ENCODE measurements at places on chromosomes 1 and 21. TPM values are rescaled to one million over a fixed set of nuclear protein-coding genes. Genes with fewer than 3 reads are reported as not detected.

NUAK2 gene
- 2.2 TPM for total RNA-seq

OR2T33 gene
- not detected for total RNA-seq

CD52 gene
- 8.3 TPM for total RNA-seq

LRRC39 gene
- 1.3 TPM for total RNA-seq

SCMH1 gene
- total RNA-seq = 93.4 TPM

FCGR3B gene
- total RNA-seq = 0.32 TPM

CTSK gene
- total RNA-seq = 590 TPM

GALE gene
- 9.9 TPM for total RNA-seq

GRCh38 chr1:12692967-12693782 lies 22.7 kb upstream of the AADACL3 start:
- DNase-seq = no peak

DNA sequence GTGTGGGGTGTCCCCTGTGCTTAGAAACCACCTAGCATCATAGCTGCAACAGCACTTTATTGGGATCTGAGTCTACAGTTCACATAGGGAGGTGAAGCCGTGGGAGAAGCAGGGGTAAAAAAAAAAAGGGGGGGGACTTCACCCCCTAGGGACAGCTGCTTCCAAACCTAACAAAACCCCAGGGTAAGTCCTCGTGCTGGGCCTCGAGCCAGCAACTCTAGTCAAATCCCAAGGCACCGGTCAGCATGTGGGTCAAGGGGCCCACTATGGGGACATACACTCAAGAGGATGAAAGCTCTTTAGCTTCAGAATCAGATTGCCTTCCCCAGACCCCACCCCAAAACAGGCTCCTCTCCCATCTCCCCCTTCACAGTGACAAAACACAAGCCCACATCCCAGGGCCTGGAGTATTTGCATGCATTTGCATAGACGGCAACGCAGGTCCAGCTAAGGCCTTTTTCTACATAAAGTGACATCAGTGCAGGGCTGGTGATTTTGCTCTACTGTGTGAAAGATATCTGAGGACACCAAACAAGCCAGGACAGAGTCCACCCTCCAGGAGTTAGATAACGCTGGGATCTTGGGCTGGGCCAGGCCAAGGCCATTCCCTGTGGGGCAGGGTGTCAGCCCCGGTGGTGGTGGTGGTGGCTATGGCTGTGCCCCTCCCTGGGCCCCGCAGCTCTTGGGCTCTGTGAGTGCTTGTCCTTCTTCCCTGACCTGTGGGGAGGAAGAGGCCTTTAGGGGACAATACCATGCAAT lies 8.1 kb upstream of the PMVK start:
- DNase-seq = no peak

DNA sequence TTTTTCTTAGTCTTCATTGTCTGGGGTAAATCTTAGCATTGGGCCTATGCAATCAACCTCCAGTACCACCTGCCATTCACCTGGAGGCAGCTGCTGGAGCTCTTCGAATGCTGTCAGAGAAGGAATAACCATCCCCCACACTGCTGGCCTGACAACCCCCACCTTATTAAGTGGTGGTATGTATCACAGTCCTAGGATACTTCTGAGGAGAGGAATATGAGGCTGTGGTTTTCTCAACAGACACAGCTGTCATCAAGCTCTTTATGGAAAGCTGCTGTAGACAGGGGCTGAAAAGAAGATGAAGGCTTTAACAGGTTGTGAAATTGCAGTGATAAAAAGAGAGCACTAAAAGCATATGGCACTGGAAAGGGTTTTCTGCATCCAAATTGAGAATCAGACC lies 61.7 kb downstream of the TSEN15 start:
- no peak for DNase-seq

GRCh38 chr21:45278156-45278911 lies 9.4 kb downstream of the POFUT2 start:
- DNase-seq = no peak

DNA sequence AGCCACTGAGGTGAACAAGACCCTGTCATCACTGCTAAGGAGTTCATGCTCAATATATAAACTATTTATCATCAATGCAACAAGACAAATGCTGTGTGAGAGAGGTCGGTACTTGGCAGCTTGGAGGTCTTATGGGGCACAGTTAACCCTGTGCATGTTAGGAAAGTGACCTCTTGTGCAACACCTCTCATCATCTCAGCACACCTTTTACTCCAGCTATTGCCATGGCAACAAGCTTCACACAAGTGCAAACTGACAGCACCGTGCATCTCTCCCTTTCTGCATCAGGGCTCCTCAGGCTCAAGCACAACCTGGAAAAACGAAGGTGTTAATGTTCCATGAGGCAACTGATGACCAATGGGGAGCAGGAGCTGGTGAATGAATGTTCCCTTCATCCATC lies 14.7 kb upstream of the MYSM1 start:
- DNase-seq = no peak

GRCh38 chr1:7749126-7749525 lies 22.0 kb upstream of the VAMP3 start:
- DNase-seq = no peak

- DNase-seq = no peak
Measured at GRCh38 chr21:23952269-23952668, 1655.0 kb downstream of the MRPL39 start.

- DNase-seq = peak; percentile 56
Measured at GRCh38 chr1:156639601-156640101, 2.3 kb upstream of the BCAN start.

DNA sequence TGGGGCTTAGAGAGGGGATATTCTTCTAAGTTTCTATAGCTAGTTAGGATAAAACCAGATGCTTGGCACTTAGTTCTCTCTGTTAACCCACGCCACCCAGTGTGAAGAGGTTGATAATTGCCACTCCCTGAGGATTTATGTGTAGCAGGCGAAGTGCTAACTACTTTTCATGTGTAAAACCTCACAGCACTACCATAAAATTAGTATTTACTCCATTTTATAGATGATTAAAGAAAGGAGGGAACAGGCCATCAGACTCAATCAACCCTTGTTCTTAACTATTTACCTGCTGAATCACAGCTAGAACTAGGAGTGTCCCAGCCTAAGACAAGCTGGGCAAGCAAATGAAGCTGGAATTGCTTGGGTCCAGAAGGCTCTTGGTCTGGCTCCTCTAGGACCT lies 8.9 kb downstream of the LIN28A start:
- DNase-seq = no peak

DNA sequence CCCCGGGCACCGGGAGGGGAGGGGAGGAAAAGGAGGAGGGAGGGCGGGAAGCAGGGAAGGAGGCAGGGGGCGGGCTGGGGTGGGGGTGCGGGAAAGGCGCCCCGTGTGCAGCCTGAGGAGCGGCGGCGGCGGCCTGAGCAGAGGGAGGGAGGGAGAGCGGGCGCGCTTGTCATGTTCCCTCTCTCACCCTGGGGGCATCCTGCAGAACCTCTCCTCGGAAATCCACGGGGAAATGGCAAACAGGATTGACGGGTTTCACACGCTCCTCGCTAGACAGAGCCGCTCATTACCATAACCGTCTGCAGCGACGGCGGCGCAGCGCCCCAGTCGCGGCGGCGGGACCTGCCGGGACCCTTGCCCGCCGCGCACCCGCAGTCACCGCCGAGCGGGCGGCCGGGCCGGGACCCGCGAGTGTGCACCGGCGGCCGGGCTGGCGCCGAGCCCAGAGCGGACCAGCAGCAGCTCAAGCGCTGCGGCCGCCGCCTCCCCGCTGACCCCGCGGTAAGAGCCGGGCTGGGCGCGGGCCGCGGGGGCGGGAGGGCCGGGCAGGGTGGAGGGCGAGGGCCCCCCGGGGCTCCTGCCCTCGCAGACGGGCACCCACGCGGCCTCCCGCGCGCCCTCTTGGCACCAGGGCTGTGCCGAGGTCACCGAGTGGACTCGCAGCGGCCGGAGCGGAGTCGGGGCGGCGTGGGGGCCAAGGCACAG lies at the start of gene SERTAD4:
TSS of gene SERTAD4 (plus strand) at position 286 of the 705 bp plus-strand sequence. CDS start 5,165 bp downstream, outside the sequence.
- DNase-seq = peak; percentile 88

DNA sequence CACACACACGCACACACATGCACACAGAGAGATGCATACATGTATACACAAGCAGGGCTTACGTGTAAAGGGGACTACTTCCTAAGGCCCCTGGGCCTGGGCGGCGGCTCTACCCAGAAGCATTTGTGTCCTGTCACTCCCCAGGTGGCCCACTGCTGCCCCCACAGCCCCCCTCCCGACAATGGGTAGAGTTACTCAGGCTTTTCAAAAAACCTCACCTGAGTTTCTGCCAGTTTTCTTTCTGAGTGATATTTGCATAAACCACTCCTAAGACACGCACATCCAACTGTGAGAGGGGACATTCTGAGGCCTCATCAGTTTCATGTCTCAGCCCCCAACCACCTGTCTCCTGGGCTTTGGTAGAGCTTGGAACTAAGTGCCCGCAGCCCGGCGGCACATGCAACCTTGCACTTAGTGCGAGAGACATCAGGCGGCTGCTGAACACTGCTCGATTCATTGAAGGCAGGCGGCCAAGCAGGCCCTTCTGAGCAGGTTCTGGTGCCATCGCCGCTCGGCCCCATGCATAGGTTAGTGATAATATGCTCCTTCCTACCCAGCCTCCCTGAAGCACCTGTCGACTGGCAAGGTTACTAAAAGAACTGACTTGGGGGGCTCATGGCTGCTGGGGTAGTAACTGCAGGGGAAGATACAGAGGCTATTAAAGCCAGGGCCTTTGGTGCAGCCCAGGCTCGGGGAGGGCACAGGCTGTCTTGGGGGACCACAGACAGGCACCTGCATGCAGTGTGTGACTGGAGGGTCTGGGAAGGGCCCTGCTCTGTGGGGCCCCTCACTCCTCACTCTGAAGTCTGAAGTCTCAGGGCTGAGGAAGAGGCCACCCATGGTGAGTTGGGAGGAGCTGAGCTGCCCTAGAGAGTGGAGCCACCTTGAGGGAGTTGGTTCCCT lies 364.2 kb upstream of the VAMP3 start:
- DNase-seq = peak; percentile 15

- DNase-seq = no peak
Measured at GRCh38 chr1:119762953-119763352, 5.8 kb downstream of the HMGCS2 start.

DNA sequence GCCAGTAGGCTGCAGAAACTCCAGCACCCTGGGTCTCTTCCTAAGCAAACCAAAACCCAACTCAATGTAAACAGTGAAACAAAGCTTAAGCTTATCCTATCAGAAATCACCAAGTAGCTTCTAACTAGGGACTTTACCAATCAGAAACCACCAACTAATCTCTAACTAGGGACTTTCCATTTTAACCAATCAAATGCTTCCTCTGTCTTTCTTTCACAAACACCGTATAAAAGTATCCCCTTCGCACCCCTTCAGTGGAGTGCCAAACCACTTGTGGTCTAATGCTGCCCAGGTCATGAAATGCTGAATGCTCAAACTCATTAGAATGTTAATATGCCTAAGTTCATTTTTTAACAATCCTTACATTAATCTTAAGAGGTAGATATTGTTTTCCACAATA lies 250.5 kb upstream of the DUSP10 start:
- no peak for DNase-seq

DNA sequence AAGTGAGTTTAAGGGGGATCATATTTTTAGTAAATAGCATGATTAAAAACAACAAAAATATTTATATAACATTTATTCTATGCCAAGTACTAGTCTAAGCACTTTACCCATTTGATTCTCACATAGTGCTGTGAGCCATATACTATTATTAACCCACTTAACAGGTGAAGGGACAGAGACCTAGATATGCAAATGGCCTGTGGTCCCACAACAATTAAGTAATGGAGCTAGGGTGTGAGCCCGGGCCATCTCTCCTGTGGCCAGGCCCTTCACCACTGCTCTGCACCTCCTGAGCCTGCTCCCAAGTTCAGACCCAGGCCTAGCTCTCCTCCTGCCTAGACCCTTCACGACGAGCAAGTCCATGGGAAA lies 537 bp downstream of the ASCL5 start:
- no peak for DNase-seq

DNA sequence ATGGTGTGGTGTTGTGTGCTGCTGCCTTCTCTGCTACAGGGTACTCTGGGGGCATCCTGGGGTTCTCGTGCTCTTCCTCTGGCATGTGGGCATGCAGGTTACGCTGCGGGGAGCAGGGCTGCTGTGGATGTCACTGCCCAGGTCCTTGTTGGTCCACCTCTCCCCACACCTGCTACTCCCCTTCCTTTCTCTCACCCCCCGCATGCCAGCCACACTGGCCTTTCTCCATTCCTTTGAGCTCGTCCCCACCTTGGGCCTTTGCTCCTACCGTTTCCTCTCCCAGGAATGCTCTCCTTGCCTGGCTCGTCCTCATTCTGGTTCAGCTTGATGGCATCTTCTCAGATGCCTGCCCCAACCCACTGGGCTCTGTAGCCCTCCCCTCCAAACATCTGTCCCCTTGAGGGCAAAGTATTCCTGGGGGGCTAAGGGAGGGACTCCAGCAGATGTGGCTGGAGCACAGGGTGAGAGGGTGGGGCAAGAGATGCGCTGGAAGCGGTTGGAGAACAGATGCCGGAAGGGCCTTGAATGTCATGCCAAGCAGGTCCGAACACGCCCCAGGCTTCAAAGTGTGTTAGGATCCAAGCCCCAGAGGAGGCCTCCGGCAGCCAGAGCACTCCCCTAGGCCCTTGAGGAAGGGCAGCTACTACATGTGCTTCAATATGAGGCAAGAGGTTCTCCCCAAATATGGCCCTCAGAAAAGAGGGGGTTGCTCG lies 23.4 kb downstream of the DMRTB1 start:
- DNase-seq = no peak

DNA sequence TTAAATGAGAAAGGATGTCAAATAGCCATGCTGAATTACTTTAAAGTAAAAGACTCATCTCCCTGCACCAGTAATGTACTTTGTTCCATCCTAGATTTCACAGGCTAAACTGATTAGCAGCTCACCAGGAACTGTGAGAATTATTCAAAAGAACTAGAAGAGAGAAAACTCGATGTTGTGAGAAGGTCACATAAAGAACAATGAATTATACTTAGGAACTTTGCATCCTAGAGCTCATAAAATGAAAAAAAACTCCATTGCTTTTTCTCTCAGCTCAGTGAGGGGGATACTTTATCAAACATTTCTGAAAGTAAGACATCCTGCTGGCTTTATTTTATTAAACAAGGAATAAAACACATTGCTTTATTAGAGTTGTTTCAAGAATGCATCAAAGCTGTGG lies 278.5 kb downstream of the MRPL39 start:
- no peak for DNase-seq
